ENCODE measurements at places on chromosomes 5 and 9.

GRCh38 chr5:80967500-80968181 is 7.5 kb downstream of the RASGRF2 start:
- DNase-seq: no peak

DNA sequence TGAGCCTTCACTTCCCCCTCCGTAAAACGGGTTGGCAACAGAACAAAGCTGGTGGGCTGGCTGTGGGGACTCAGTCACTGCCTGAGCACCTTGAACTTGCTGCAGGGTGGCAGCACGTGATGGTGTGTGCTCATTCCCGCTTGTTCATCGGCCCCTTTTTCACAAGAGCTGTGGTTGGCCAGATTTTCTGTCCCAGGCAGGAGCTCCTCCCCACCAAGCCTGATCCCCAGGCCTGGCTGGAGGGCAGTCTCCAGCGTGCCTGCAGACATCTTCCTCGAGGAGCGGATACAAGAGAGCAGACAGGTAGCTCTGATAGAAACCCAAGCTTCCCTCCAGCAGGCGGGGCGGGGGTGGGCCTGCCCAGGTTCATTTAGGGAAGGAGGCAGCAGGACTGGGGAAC is 61.9 kb upstream of the ORM1 start:
- DNase-seq: no peak

DNA sequence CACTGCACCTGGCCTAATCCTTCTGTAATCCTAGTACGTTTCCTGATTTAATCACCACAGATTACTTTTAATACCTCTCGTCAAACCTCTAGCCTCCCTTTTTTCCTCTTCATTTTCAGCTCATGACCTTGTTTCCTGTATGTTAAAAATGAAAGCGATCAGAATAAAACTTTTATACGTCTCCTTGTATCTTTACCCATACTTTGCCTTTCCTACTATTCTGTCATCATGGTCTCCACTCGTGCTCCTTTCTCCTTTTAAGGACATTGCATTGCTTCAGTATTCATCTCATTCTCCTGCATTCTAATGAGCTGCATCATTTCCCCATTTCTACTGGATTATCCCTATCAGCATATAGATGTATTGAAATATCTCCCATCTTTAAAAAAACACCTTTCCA is 8.5 kb downstream of the CDC42SE2 start:
- no peak for DNase-seq

DNA sequence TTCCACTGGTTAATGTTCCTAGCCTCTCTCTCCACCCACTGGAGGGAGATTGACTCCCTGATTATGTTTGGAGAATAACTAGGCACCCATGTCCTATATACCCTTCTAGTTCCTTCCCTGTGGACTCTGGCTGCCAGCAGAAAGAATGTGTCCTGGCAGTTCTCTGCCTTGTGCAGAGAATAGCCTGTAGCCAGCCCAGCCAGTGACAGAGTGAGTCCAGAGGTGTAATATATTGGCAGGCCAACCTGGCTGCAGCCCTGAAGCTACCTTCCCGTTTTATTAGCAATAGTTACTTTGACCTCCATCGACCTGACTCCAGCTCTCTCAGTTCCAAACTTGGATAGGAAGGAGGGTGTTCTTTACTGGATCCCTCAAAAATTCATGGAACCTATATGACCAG is 8.1 kb downstream of the SETD9 start:
- DNase-seq: no peak

DNA sequence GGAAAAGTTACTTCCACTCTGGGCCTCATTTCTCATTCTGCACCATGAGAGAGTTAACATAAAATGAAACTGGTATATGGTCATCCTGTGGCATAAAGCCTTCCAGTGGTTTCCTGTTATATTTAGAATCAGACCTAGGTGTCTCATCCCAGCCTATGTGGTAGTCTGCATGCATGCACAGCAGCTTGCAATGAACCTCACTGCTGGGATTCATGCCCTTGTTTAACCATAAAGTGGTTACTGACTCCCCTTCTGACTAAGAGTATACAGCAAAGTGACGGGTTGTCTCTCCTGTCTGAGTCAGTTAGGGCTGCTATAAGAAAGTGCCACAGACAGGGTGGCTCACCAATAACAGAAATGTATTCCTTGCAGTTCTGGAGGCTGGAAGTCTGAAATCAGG is 14.7 kb upstream of the TDRD7 start:
- DNase-seq: no peak

Measured in OCI-M1 (cell line).